Stimulated activated CD4-positive, alpha-beta T cell treated with anti-CD3 and anti-CD28 coated beads, Interleukin-1b, Interleukin-23, amount 100 ng/mL, for 48 hours (primary cell): ENCODE measurements at places on chromosomes 1 and 21.

GRCh38 chr1:143735764-143736461 is 235.9 kb downstream of the FAM72C start:
- DNase-seq = peak; percentile 23

DNA sequence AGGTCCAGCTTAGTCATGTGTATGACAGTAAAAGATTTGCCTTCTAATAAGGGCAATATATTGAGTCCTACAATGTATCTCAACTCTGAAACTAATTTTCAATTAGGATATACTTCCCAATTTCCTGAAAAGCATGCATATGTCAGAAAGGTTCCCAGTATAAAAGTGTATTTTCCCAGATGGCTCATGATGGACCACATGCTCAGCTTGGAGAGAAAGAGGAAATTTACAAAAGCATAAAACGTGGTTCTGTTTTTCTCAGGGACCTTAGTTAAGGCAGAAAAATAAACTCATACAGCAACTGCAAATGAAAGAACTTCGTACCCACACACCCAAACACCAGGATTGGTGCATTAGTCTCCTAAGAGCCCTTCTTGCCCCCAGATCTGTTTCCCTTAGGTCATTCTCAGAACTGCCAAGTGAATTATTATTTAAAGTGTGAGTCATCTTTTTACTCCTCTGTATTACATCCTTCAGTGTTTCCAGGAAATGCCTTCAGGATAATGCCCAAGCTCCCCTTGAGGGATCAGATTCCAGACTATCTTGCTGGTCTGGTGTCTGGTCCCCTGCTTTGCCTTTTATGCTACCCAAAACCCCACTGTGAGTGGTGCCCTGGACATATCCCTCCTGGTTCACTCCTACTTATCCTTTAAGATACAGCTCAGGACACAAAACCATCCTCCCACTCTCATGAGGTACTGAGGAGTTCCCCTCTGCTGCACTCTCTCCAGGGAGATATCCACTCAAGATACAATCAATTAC is 57.4 kb downstream of the SSX2IP start:
- no peak for DNase-seq

GRCh38 chr1:177871613-177872307 is 98.1 kb downstream of the SEC16B start:
- no peak for DNase-seq

- no peak for DNase-seq
These were observed 8.2 kb downstream of the ZSWIM5 start for GRCh38 chr1:45198185-45198584.

DNA sequence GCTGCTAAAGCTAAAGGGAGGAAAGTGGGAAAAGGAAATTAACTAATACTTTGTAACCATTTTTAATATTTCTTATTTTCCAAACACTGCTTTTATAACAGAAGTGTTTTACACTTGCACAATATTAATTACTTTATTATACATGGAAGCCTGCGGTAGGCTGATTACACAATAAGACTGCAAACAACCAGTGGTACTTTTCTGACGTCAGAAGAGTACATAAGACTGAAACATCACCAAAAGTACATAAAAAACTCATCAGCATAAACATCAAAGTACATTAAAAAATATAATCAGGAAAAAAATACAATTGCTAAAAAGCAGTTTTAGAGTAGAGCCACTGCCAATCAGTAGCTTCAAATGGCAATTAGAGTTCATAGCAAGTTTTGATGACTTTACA is 4.6 kb downstream of the ZNF281 start:
- no peak for DNase-seq

GRCh38 chr1:86460998-86461397 is 7.7 kb upstream of the CLCA1 start:
- DNase-seq = no peak

- DNase-seq = peak; percentile 41
These were observed 51.2 kb upstream of the SYNC start for GRCh38 chr1:32753532-32754316.

GRCh38 chr1:87563211-87563610 is 234.5 kb downstream of the LMO4 start:
- DNase-seq = no peak

- DNase-seq = no peak
These were observed at the start of gene PLPPR5 for GRCh38 chr1:99004861-99005442. PLPPR5 (minus strand) TSS chr1:99004861; CDS start chr1:99004671, 190 bp downstream.

- no peak for DNase-seq
These were observed 57.7 kb downstream of the VWA5B1 start for GRCh38 chr1:20348326-20348915.

DNA sequence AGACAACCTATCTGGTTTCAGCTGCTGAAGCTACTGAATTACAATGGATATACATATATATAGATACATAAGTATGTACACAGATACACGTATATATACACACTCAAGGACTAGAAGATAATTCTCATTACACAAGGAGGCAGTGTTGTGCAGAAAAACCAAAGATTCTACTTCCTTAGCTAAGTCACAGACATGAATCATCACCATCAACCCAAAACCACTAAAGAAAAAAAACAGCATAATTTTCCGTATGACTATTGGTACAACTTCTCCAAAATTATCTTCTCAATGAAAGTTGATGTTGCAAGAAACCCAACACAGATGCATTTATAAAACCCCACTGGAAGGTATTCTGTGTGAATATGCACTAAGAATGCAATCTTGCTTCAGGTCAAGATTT is 36.8 kb upstream of the RPF1 start:
- DNase-seq = no peak

DNA sequence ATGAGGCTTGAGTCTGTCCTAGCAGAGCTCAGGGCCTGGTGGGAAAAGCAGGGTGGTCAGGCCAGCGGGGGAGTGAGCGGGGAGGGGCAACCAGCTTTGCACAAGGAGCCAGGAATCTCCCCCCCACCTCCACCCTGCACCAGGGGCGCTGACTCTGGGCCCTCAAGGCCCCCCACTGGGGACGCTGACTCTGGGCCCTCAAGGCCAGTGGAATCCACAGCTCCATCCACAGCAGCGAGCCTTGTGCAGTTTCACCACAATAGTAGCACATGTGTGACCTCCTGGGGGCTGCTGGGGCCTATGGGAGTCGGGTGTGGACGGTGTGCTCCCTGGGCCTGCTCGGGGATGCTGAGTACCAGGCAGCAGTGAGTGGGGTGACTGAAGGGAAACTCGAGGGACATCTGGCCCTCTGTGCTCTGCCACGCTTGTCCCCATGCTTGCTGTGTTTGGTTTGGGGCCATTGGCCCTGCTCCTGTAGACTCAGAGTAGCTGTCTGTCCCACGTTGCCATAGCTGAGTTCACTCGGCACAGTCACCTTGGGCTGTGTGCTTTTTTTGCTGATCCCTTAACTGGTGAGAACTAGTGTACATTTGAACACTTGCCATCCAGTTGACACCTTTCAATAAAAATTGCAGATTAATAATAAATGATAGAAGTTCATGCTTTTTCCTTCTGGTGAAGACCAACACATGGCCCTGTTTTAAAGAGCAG is 89.2 kb downstream of the ADARB1 start:
- no peak for DNase-seq

DNA sequence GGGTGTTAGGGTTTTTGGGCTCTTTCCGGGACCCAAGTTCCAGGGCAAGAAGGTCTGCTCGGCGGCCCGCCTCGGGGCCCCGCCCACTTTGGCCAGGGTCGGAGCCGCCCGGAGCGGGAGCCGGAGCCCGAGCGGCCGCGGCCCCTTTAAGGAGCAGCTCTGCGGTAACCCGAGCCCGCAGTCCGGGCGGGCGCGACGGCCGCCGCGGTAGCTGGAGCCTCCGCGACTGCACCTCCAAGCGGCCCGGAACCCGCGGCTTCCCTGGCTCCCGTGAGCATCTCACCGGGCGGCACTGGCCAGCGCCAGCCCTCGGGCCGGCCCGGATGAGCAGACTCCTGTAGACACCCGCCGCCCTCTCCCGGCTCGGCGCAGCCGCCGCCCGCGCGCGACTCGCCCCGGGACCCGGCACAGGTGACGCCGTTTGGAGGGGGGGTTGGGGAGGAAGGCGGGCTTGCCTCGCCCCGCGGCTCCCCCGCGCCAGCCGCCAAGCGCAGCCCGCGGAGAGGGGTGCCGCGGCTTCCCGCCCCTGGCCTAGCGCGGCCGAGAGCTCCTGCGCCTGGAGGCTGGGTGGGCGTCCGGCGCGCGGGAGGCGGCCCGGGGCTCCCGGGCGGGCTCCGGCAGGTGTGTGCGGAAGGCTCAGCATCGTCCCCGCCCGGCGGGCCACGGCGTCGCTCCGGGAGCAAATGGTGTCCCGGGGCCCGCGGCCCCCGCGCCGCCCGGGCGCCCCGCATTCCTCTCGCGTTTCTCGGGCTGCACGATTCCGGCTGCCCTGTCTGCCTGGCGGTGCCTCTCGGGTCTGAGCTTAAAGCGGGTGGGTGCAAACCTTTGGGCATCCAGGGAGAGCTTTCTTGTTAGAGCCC is at the start of gene TLCD4:
TLCD4 (plus strand) TSS at position 149 of the 860 bp plus-strand sequence. CDS start 26,547 bp downstream, outside the sequence.
- peak; percentile 8 for DNase-seq

DNA sequence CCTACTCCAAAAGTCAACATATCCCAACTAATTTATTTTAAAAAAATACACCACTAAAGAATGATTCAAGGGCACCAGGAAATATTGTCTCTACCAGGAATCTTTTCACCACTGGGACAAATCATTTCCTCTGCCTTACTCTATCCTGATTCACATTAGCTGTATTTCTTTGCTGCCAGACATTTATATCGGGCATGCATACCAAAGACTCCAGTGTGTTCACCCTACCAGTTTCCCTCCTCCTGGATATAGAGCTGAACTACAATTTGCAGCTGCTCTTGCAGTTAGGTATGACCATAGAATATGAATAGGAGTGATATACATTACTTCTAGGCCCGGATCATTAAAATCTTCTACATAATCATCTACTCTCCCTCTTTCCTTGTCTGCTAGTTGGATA is 7.6 kb downstream of the KCNJ6 start:
- no peak for DNase-seq

DNA sequence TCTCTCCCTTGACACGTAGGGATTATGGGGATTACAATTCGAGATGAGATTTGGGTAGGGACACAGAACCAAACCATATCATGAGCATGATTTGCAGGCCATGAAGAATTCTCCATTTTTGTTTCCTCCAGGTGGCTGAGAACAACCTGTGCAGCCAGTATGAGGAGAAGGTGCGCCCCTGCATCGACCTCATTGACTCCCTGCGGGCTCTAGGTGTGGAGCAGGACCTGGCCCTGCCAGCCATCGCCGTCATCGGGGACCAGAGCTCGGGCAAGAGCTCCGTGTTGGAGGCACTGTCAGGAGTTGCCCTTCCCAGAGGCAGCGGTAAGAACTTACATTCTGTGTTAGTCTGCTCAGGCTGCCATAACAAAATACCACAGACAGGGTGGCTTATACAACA is 9.7 kb downstream of the MX1 start:
- no peak for DNase-seq

GRCh38 chr1:25724201-25724600 is 75.8 kb upstream of the SELENON start:
- no peak for DNase-seq

GRCh38 chr1:205229399-205229871 is 1.7 kb downstream of the TMCC2 start:
- DNase-seq = peak; percentile 81

DNA sequence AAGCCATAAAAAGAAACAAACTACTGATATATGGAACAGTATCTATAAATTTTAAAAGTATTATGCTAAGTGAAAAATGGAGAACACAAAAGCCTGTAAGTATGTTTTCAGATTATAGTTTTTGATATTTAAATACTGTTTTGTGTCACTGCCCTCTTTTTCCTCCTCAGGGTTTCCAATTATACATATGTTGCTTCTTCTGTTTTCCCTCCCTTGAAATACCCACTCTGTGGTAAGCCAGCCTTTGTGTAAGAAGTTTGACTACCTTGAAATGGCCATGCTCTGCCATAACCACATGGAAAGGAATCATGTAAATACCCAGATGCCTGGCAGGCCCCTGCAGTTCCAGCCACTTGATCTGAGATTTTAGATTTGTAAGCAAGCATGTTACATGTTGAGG is 248.3 kb downstream of the AKT3 start:
- DNase-seq = no peak

- DNase-seq = no peak
These were observed 13.6 kb downstream of the EVA1C start for GRCh38 chr21:32426066-32426465.

DNA sequence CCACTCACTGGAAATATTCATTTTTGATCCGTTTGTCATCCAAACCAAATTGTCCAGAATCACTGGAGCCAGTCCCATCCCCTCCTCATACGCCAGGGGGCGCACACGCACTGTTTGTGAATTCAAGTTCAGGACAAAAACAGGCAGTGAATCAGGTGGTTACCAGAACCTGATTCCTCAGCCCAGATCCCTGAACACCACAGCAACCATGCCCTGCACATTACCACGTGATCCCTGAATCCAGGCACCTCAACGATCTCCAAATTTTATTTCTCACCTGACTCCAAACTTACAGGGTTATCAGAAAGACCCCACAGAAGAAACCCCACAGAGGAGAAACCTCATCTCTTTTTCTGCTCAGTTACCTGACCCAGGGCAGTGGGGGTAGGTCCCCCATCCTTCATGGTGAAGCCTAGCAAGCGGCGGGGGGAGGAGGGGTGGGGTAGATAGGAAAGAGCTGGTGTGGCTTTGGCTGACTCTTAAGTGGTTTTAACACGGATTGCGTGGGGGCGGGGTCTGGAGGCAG is 1.4 kb upstream of the PTPRF start:
- peak; percentile 78 for DNase-seq

DNA sequence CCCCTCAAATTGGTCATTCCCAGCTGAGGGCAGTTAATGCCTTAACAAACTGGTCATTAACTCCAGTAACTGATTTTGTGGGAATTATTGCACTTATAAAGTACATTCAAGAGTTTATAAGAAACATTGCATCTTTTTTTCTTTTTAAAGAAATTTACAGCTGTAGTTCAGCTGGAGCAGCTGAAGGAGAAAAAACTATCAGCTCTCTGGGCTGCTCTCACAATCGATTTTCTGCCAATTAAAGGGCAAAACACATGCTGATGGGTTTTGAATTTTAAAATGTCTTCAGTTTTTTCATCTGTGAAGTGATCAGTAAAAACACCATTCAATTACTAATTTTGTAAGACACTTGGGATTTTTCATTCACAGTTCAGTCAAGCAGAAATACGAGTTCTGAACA is 74.7 kb downstream of the KIFAP3 start:
- DNase-seq = no peak

DNA sequence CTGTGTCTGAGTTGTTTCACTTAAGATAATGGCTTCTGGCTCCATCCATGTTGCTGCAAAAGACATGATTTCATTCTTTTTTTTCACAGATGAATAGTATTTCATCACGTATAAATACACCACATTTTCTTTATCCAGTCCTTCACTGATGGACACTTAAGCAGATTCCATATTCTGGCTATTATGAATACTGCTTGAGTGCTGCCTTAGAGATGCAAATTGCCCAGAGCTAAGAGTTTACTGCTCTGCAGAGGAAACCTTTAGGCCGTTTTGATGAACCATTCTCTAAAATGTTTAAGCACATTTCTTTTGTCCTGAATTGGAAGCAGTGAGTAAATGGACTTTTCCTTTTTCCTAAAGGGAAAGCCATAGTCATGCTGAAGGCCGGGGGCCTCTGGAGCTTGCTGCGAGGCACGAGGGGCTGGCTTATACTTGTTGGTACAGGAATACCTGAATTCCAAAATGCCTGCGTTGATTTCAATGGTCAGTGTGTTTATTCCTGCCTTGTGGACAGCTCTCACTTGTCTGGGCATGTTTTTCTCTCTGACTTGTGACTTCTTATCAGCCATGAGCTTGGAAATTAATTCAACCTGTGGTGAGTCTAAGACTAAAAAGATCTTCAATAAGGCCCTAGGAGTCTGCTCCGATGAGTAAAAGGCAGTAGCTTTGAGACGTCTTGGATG is 201.0 kb upstream of the MAP1LC3C start:
- DNase-seq = no peak

- no peak for DNase-seq
These were observed 16.3 kb downstream of the SOX13 start for GRCh38 chr1:204089044-204089751.

GRCh38 chr1:182397653-182398393 is 2.6 kb downstream of the TEDDM1 start:
- DNase-seq = no peak
